Hematopoietic multipotent progenitor cell treated with erythropoietin and hydrocortisone succinate and interleukin-3 and kit ligand, for 15 days (in vitro differentiated cells): ENCODE measurements at places on chromosomes 2 and 18.

GRCh38 chr2:168781191-168781817 lies 21.1 kb upstream of the NOSTRIN start:
- peak; percentile 11 for DNase-seq

- no peak for DNase-seq
These were observed 4.6 kb downstream of the SNED1 start for GRCh38 chr2:241003047-241003360.

DNA sequence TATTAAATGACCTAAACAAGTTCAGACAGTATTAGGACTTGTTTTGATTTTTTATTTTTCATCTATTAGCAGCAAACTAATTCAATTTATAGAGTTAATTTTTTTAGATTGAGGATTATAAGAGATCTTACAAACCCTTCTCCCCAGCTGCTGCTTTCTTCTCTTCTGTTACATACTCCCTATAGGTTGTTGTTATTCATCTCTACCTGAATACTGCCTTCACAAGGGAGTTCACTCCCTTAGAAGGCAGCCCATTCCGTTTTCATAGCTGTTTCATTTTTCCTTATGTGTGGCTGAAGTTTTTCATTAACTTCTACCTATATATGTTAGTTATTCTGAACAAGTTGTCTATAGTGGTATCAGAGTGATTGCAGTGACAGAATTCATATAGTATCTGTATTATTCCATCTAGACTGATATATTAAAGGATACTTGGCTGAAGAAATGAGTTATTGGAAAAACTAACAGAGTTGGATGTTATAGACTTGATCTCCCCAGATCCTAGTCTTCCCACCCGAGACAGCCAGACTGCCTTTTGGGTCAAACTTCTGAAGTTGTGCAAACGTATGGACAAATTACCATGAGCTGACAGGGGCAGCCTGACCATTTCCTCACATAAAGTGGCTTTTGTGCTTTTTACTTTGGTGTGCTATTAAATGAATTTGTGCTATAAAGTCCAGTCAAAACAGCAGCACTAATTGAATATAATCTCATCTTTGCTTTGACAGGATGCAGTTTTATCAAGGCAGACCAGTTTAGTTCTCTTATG lies 8.7 kb downstream of the GLS start:
- no peak for DNase-seq

GRCh38 chr18:58497845-58498244 lies 131.0 kb downstream of the ALPK2 start:
- DNase-seq, result no peak

DNA sequence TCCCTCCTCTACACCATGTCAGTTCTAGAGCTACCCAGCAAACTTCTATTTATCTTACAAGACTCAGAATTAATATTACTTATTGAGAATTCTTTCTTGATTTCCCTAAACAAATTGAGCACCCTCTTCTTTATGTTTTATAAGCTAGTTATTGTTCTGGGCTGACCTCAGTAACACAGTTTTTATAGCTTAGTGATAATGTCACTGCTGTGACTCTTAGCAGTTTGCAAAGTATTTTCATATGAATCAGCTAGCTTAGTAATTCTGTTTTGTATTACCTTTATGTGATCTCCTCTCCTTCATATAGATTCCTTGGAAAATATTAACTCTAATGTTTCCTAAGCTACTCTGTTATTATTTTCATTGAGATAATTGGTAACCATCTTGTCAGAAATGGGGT lies 114.9 kb downstream of the PMS1 start:
- DNase-seq, result no peak

DNA sequence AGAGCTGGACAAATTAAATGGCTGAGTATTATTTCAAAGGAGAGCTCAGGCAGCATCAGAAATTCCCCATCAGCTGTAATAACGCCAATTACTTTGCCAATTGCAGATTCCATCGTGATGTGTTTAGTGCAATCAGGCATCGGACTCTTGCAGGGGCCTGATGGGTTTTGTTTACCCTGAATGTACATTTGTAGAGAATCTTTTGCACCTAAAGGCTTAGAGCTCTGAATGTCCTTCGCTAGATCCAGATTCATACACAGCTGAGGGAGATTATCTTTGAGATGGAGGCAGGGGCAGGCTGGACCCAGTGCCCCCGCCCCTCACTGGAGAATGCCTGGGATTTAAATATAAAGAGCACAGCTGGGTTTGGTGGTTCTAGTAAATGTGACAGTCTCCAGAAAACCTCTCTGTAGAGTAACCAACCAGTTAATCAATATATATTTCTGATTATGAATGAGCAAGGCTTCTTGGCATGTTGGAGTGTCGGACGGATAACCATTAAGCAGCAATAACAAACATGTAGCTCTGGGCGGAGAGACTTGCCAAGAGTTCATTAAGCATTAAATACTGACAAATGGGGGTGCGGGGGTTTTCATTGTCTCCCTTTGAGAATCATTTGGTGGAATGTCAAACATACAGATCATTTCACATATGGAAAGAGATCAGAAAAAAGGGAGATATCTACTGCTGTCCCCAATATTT lies 200.9 kb downstream of the SETBP1 start:
- DNase-seq, result no peak

DNA sequence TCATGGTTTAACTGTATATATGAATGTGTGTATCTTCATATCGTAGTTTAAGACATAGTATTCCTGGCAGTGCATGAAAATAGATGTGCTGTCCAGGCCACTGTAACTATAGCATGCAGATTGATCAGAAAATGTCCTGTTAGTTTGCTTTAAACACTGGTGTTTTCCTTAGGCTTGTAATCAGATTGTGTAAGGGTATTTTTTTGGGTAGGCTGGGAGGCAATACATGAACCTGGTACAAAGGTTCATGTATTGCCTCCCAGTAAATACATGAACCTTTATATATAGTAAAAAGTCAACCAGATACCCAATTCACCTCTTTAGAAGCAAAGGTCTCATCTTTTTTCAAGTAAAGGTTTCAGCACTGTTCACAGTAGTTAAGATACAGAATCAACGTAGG lies 1.6 kb downstream of the COQ10B start:
- no peak for DNase-seq

- DNase-seq, result no peak
These were observed 509 bp upstream of the CYS1 start for GRCh38 chr2:10080536-10081304.

DNA sequence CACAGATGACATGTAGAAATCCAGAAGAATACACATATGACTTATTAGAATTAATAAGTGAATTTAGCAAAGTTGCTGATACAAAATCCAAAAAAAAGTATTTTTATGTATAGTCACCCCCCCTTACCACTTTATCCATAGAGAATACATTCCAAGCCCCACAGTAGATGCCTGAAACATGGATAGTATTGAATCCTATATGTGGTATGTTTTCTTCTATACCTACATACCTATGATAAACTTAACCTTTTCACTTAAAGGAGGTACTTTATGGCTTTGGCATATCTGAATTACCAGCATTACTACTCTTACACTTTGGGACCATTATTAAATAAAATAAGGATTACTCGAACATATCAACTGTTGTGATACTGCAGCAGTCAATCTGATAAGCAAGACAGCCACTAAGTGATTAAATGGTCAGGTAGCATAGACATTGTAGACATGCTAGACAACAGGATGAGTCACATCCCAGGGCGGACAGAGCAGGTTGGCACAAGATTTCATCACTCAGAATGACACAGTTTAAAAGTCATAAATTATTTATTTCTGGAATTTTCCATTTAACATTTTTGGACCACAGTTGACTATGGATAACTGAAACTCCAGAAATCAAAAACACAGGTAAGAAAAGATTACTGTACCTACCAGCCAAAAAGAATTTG lies 208.2 kb upstream of the CHAC2 start:
- DNase-seq, result no peak

DNA sequence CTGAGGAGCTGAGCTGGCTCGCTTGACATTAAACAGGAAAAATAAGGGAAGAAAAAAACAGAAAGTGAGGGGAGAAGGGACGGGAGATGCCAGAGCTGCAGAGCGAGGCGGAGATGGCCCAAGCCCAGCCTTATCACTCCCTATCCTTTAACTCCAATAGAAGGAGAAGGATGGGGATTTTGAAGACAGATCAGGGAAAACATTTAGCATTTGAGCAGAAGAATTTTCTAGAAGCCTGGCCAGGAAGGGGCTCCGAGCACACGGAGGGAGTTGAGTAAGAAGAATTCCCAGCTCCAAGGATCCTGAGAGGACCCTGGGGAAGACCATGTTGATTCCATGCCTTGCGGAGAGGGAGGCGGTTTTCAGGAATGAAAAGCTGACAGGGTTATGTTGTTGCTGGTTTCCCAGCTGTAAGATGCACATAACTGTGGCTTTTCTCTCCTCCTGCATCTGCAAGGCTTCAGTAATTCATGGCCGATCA lies 35.6 kb downstream of the TWIST2 start:
- no peak for DNase-seq

DNA sequence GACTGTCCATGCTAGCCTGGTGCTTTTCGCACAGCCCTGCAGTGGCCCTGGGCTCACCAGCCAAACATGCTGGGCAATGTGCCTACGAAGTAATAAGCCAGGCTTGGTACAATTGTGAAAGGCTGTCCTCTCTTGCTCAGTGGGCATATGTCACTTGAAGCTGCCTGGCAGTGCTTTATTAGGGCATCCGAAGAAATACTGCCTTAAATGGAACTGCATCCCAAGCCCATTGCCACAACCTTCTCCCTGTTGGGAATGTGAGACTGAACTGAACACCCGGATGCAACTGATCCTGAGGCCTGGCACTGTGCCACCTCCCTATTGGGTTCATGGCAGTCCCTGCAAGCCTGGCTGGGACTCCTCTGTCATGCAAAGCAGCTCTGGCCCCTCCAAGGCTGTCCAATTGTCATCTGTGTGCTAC lies 15.9 kb downstream of the CAPG start:
- no peak for DNase-seq

DNA sequence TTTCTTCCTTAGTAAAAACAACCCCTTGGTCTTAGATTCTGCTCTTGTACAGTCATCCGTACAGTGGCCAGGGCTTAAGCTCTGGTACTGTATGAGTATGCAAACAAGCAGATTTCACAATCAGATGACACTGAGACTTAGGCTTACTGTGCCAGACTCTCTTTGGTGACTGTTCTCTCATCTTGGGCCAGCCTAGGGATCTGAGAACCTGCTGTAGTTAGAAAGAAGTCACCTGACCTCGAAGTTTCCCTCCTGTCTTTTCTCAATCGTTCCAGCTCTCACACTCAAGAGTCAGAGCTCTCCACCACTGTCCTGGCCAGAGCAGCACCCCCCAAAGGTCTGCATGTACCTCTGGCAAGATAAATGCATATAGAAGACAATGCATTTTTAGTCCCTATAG lies 63.2 kb downstream of the ZEB2 start:
- DNase-seq, result peak; percentile 69

DNA sequence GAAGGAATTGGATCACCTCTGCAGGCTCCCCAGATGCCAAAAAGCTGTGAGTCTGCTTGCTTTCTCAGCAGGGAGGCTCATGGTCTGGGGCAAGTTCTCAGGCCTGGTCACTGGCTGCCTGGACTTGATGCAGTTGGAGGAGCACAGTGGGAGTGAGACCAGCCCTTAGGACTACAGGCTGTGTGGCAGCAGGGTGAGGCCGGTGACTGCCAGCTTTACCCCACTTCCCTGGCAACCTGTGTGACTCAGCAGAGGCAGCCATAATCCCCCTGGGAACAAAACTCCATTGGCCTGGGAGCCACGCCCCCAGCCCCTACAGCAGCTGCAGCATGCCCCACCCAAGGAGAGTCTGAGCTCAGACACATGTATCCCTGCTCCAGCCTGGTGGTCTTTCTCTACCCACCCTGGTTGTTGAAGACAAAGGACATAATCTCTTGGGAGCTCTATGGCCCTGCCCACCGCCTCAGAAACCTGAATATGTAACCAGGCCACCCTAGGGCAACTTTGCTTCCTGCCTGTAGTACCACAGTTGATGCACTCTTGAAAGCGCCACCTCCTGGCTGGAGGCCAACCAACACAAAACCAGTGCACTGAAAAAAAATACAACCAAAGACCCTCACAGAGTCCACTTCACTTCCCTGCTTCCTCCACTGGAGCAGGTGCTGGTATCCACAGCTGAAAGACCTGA lies 106.8 kb upstream of the SPATS2L start:
- DNase-seq, result no peak

GRCh38 chr2:219632760-219633105 lies 5.3 kb downstream of the SLC4A3 start:
- no peak for DNase-seq

GRCh38 chr2:129713337-129713736 lies 266.1 kb upstream of the RAB6C start:
- no peak for DNase-seq

GRCh38 chr2:237429753-237430152 lies 15.8 kb upstream of the COL6A3 start:
- no peak for DNase-seq

- DNase-seq, result no peak
These were observed 2.8 kb downstream of the CCDC68 start for GRCh38 chr18:54956506-54956905.

DNA sequence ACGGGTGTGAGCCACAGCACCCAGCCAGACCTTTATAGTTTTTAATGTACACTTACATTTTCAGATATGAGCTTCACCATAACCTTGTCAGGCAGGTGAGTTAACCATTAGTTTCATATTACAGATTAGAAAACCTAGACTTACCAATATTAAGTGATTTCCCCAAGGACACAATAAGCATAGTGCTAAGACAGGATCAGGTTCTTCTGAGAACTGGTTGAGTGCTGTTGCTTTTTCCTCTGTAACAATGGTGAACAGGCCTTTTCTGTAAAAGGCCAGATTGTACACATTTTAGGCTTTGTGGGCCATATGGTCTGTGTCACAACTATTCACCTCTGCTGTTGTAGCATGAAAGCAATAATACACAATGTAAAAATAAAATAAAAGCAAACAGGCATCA lies 332.0 kb downstream of the PIK3C3 start:
- DNase-seq, result no peak

- no peak for DNase-seq
These were observed 73.9 kb downstream of the MAP4K4 start for GRCh38 chr2:101771227-101771902.

DNA sequence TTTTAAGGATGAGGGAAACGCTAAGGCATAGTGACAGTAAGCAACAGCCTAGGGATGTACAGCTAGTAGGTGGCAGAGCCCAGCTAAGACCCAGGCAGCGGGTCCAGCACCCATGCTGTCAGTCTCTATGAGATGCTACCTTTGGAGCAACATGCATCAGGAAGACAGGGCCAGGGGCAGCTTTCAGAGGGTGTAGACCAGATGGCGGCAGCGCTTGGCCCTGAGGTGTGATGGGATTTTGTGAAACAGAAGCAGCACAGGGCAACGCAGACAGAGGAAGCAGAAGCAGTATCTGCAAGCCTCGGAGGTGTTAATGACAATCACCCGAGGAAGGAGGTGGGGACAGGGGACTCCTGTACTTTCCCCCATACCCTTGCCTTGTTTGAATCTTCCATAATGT lies 43.2 kb downstream of the SDC1 start:
- no peak for DNase-seq

DNA sequence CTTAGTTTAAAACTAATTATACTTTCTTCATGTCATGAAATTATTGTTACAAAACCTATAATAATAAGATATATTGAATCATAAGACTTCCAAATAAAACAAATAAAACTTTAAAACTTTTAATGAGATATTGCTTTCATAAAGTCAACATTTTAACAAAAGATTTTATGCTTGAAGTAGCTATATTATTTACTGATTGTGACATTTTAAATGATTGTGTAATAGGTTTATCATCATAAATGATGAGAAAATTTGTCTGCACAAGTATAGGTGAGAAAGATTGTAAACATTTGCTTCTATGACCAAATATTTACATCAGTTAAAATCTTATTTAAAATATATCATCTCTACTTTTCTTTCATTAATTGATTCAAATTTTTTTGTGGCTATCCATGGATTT lies 5.1 kb upstream of the GALNT13 start:
- no peak for DNase-seq

- DNase-seq, result no peak
These were observed 2.6 kb downstream of the ADCYAP1 start for GRCh38 chr18:907115-907884.

- DNase-seq, result no peak
These were observed 409.9 kb upstream of the NRXN1 start for GRCh38 chr2:51441786-51442185.
